ENCODE measurements at places on chromosomes 1 and 21.

- no peak for DNase-seq
Measured at GRCh38 chr21:42545745-42546144, 32.1 kb downstream of the SLC37A1 start.

- no peak for DNase-seq
Measured at GRCh38 chr1:81834268-81834667, 33.5 kb downstream of the ADGRL2 start.

DNA sequence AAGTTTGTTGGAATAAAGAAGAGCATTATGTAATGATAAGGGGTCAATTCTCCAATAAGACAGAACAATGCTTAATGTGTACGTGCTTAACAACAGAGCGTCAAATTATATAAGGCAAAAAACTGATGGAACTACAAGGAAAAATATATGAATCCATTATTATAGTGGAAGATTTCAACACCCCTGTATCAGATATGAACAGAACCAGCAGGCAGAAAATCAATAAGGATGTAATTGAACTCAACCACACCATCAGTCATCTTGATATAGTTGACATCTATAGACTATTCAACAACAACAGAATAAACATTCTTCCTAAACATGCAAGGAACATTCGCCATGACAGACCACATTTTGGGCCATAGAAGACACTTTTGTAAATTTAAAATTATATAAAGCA, 3.6 kb upstream of the CDC73 start:
- no peak for DNase-seq

DNA sequence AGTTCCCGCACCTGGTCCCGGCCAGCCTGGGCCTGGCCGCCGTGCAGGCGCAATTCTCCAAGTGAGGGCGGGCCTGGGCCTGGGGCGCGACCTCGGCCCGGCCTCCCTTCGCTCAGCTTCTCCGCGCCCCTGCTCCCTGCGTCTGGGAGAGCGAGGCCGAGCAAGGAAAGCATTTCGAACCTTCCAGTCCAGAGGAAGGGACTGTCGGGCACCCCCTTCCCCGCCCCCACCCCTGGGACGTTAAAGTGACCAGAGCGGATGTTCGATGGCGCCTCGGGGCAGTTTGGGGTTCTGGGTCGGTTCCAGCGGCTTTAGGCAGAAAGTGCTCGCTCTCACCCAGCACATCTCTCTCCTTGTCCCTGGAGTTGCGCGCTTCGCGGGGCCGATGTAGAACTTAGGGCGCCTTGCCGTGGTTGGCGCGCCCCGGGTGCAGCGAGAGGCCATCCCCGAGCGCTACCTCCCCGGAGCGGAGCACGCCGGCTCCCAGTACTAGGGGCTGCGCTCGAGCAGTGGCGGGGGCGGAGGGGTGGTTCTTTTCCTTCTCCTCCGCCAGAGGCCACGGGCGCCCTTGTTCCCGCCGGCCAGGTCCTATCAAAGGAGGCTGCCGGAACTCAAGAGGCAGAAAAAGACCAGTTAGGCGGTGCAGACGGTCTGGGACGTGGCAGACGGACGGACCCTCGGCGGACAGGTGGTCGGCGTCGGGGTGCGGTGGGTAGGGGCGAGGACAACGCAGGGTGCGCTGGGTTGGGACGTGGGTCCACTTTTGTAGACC, 1.2 kb downstream of the OLIG1 start:
- DNase-seq, result peak; percentile 23

DNA sequence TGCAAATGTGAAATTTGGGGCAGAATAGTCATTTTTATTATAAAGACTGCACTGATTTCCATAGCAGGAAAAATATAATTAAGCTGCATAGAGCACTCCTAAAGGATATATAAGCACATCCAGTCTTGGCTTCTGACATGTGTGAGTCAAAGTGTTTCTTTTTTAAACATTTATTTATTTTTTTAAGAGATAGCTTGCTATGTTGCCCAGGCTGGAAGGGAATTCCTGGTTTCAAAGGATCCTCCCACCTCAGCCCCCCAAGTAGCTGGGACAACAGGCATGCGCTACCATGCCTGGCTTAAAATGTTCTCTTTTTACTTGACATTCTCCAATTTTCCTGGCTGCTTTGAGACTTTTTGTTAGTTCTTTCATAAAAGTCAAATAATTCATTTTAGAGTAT, 126.1 kb downstream of the HMCN1 start:
- no peak for DNase-seq

DNA sequence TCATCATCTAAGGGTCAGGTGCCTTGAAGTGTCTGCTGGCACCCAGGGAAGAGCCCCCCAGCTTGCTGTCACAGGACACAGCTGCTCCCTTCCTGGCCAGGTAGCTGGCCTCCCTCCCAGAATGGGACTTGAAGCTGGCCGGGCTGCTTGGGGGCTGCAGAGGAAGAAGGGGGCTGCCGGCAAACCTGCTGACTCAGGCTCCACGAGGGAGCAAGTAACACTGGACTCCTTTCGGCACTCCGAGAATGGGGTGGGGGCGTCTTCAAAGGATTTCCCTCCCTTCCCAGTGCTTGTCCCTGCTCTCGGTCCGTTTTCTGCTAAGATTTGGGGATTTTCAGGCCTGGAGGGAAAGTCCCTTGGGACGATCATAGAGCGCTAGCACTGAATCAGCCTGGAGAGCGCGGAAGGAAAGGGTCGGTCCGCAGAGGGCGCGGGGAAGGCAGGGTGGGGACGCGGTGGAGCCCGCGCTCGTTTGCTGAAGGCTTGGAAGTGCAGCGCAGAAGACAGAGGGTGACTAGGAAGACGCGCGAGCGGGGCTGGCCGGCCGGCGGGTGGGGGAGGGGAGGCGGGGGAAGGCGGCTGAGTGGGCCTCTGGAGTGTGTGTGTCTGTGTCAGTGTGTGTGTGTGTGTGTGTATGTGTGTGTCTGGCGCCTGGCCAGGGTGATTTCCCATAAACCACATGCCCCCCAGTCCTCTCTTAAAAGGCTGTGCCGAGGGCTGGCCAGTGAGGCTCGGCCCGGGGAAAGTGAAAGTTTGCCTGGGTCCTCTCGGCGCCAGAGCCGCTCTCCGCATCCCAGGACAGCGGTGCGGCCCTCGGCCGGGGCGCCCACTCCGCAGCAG, at the start of gene CSF1:
CSF1 (plus strand) TSS at position 727 of the 840 bp plus-strand sequence. CDS start 175 bp downstream, outside the sequence.
- peak; percentile 69 for DNase-seq
